ENCODE measurements at places on chromosomes 7 and 10.
A peak's percentile ranks its signal among the peaks of the same experiment; 100 is the strongest.

DNA sequence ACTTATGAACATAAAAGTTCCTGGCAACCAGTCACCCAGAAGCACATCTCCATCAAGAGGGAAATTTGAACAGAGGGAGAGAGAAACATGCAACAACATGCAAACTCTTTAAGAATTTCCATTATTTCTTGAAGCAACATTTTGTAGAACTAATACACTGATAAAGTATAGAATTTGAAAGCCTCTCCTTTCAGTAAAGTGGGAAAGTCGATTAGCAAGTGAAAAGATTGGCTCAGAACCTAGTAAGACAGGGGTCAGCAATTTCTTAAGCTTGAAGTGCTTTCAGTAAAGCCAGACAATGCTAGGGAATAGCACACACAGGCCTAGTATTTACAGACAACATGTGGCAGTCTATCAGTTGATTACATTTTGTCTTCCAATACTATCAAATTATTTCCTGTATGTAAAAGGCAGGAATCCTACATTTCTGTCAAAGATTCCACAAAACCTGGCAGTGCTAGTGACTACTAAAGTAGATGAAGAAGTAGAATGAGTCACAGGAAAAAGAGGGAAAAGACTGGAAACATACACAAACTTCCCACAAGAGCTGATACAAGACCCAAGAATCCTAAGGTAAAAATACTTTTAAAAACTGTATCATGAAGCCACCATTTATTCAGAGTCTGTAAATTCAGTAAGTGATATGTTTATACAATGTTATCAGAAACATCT lies 25.2 kb downstream of the DNAJC1 start:
- DNase-seq: no peak

- DNase-seq: peak; percentile 87
These were observed 45.6 kb upstream of the CFAP46 start for GRCh38 chr10:132987671-132988571.

DNA sequence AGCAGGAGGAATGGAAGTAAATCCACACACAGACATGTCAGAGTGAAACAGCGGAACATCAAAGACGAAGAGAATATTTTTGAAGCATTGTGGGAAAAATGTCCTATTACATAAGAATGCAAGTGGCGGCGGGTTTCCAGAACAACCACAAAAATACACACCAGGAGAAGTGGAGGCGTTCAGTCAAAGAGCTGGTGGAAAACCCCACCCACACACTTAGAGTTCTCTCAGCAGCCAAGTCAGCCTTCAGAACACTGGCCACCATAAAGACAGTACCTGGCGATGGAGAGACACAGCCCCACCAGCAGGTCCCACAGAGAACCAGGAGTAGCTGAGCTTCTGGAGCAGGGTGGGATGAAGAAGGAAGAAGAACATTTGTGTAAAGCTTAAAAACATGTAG lies 23.7 kb downstream of the NKX6-2 start:
- no peak for DNase-seq

GRCh38 chr10:93813507-93814465 lies 56.0 kb downstream of the LGI1 start:
- peak; percentile 52 for DNase-seq

- no peak for DNase-seq
These were observed 254.0 kb downstream of the KLF6 start for GRCh38 chr10:3530783-3531645.

GRCh38 chr10:91816981-91817380 lies 18.8 kb downstream of the TNKS2 start:
- no peak for DNase-seq

GRCh38 chr10:80168679-80169380 lies 36.3 kb downstream of the PLAC9 start:
- DNase-seq: no peak

GRCh38 chr10:98353170-98353569 lies 61.8 kb downstream of the PYROXD2 start:
- DNase-seq: no peak

- no peak for DNase-seq
These were observed 693.6 kb upstream of the AUTS2 start for GRCh38 chr7:68904630-68905029.

- DNase-seq: peak; percentile 73
These were observed 94.9 kb downstream of the LYZL2 start for GRCh38 chr10:30534465-30535144.

DNA sequence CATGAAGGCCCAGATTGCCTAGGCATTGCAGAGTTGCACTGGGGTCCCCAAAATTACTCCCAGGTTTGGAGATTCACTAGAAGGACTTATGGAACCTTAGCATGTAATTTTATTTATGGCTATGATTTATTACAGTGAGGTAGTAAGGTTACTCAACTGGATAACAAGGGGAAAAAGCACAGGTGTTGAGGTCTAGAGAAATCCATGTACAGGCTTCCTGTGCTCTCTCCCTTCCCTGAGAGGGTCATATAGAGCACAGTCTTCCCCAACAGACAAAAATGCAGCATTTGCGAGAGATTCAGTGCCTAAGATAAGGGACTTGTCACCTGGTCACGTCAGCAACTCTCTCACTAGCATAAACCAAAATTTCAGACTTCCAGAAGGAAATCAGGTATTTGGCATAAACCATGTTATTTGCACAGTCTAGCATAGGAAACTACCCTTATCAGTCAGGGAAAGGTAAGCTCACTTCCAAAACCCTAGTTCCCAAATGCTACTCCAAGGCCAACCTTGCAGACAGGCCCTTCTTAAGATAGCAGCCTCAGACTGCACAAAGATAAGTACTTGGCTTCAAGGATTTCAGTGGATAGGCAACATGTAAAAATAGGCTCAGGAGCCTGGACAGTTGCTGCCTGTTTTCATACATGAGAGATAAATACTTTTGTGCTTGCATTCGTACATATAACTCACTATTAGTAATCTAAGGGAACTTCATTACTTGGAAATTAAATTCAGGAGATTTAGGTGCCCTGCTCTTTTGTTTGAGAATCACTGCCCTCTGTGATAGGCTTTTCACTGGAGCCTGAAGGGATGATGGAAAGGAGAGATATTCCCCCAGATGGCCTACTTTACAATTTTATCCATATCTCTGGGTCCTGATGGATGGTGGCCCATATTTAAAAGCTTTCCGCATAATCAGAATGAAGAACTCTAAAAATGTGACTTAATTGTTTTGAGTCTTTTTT lies 378.4 kb upstream of the LRGUK start:
- no peak for DNase-seq

- DNase-seq: no peak
These were observed 159.0 kb downstream of the PLXNA4 start for GRCh38 chr7:132417103-132417906.

GRCh38 chr7:69934144-69934903 lies 336.0 kb downstream of the AUTS2 start:
- peak; percentile 40 for DNase-seq

DNA sequence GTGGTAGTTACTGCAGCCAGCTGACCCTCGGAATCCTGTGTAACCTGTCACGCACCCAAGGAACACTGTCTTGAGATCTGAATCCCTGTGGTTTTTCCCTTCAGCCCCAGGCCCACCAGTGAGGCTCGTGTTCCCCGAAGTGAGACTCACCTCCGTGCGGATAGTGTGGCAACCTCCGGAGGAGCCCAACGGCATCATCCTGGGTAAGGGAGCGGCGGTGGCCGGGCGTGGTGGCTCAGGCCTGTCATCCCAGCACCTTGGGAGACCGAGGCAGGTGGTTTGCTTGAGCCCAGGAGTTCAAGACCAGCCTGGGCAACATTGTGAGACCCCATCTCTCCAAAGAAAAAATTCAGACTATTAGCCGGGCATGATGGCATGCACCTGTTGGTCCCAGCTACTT lies 549.9 kb upstream of the FOXK1 start:
- no peak for DNase-seq

- peak; percentile 3 for DNase-seq
These were observed 424.3 kb downstream of the RPS24 start for GRCh38 chr10:78457804-78458482.

GRCh38 chr10:20855398-20856038 lies 41.6 kb downstream of the NEBL start:
- no peak for DNase-seq

DNA sequence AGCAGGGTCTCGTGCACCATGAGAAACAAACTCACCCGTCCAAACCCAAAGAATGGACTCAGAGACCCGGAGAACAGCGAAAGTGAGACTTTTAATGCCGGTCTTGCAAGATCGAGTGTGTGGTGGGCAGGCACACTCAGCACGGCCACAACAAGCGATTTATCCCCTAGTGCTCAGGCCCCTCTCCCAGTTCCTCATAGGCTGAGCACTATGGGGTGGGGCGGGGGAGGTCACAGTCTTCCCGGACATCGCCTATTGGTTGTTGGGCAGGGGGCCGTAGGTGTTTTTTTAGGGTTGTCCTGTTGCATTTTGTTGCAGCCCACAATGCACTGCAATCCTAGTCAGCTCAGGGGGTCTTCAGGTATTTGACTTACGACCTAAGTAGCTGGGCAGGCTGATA lies 608.3 kb upstream of the FOXK1 start:
- DNase-seq: peak; percentile 3

- peak; percentile 25 for DNase-seq
These were observed 18.3 kb downstream of the DNAJB12 start for GRCh38 chr10:72336259-72337038.

DNA sequence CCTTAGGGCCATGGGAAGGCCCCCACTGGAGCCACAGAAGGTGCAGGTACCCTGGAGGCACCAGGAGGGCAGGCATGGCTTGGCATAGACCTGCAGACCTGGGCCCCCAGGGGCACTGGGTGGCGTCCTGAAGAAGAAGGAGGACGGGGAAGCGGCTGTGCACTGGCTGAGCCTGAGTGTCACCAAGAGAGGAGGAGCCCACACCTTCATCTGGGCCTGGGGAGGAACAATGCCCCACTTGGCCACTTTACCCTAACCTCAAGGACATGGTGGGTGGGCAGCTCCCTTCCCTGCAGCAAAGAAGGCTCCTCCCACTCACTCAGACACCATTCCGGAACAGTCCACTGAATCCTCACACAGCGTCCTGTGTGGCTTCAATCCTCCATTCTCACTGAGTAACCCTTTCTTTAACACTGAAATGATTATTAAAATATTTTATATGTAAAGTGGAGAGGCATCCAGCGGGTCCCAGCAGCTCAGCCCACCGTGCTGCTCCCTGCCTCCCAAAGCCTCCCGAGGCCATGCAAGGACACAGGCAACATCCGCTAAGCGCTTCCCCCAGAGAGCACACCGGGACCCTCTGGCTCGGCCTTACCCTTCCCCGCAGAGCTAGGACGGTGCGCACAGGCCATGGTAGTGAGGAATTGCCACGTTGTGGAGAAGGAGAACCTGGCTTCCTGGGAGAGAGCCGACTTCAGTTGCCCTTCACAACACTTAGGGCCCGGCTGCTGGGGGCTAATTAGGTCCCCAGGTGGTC lies 516.7 kb upstream of the MGMT start:
- DNase-seq: no peak

DNA sequence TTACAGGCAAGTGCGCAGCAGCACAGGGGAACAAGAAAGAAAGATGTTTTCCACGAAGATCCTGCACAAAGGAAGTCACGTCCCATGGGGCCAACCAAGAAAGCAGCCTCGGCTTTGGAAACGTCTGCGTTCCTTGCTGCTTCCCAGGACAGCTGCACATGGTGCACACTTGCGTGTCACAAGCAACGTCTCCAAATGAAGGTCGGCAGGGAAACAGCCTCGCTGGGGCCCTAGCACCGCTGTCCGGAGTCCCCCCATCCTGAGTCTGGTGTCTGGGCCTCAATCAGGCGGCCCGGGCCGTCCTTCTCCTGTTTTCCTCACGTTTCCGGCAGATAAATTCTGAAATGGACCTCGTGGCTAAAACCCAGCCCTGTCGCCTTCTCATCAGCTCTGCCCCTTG lies 206.2 kb downstream of the DIP2C start:
- peak; percentile 40 for DNase-seq

GRCh38 chr10:14586901-14587300 lies 187.8 kb downstream of the FAM107B start:
- DNase-seq: no peak

- no peak for DNase-seq
These were observed 48.5 kb upstream of the BHLHA15 start for GRCh38 chr7:98162758-98163157.

GRCh38 chr10:113410618-113411017 lies 142.2 kb upstream of the HABP2 start:
- DNase-seq: no peak

DNA sequence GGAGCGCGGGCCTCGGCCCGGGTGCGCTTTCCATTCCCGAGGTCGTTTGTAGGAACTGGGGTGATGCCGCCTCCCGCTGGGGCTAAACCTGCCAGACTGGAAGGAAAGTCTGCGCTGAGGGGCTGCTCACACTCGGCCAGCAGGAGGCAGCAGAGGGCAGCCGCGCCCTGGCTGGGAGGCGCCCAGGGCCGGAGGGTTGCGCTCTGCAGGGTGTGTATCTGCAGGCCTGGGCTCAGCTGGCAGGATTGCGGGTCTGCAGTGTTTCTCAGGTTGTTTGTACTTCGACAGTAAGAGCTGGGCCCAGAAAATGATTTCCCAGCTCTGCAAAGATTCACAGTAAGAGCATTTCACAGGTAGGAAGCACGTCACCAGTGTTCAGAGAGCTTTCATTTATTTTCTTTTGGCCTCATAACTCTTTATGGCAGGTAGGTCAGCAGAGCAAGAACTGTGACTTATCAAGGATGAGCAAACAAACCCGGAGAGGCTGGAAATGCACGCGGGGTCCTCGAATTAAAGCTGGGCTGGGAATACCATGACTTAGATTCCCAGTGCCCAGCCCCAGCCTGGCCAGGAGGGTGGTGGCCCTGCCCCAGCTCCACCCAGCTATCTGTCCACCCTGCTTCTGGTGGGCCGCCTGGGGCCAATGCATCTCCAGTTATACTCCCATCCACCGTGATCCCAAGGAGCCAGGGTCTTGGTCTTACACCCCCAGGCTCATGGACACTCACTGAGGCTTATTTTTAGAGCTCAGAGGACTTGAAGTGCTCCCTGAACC lies 15.2 kb upstream of the PPP2R2D start:
- DNase-seq: peak; percentile 70

DNA sequence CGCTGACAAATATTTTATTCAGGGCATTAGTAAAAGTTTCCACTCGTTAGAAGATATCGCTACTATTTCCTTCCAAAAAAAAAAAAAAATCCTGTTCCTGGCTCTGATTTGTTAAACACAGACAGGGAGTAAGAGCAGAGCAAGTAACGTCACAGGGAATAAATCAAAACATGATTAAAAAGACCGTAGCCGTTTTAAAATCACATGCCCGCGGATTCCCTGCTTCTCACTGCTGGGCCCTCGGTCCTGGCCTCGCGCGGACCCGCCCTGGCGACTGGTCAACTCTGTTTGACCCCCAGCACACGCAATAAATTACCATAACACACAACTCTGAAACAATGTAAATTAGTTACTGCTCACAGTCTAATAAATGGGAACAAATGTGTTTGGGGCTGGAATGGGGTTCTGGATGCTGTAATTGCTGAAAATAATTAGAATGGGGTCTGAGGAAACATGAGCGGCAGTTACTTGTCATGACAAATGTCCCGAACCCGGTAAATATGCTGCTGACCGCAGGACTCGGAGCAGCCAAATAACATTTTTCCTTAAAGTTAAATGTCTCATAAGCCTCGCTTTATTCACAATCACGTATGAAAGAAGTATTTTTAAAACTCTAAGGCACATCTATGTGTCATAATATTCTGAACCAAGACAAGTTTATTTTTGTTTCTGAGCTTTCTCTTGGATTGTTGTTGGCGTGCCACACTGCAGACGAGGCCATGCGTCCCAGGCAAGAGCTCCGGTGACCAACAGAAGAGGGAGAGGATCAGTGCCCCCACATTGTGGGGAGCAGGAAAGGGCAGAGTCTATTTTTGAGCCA lies 17.9 kb downstream of the EBF3 start:
- DNase-seq: peak; percentile 70

All from femur (tissue), 1 donor.